ENCODE measurements at places on chromosomes 4 and X.

- DNase-seq, result no peak
Measured at GRCh38 chr4:99536271-99536670, 25.4 kb downstream of the C4orf17 start.

- no peak for DNase-seq
Measured at GRCh38 chrX:147476008-147476407, 435.7 kb upstream of the FMR1 start.

DNA sequence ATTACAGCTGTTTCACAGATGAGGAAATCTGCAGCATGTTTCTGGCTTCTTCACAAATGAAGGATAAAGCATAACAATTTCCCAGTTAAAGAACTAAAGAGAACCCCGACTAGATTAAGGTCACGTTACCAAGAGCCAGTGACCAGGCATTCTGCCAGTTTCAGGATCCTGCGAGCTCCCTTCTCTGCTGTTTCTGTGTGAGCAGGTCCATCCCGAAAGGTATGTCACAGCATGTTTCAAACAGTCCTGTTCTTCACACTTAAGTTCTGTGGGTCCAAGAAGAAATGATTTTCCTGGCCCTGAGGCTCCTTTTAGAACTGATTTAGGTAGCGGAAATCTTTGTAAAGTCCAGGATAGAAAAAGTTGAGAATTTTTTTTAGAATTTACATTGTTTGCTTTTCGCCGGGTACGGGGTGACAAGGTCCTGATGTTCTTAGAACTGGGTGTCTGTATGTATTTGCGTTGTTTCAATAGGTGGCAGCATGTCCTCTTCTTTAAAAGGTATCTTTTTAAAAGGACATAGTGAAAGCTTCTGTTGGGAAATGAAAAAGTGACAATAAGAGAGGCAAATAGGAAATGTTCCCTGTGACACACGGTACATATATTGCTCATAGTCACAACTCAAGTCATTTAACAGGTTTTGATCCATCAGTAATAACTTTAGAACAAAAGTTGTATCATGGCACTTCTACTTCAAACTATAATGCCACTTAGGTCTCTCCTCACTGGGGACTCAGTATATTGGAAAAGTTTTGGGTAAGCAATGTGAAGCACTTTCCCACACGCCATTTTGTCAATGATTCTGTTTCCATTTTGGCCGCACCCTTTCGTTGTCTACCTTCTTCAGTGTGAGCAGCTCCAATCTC, 18.4 kb downstream of the IL21 start:
- DNase-seq, result peak; percentile 43

DNA sequence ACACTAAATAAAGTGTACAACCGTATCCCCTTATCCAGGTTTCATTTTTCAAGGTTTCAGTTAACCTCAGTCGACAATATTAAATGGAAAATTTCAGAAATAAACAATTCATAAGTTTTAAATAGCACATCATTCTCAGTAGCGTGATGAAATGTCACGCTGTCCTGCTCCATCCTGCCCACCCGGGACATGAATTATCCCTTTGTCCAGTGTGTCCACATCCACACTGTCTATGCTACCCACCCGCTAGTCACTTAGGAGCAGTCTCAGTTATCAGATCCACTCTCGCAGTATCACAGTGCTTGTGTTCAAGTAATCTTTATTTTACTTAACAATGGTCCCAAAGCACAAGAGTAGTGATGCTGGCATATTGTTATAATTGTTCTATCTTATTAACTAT, 54.7 kb downstream of the FRYL start:
- DNase-seq, result no peak

GRCh38 chrX:110171442-110171841, 146.4 kb downstream of the AMMECR1 start:
- DNase-seq, result no peak

- no peak for DNase-seq
Measured at GRCh38 chr4:23686169-23686897, 203.5 kb downstream of the PPARGC1A start.

DNA sequence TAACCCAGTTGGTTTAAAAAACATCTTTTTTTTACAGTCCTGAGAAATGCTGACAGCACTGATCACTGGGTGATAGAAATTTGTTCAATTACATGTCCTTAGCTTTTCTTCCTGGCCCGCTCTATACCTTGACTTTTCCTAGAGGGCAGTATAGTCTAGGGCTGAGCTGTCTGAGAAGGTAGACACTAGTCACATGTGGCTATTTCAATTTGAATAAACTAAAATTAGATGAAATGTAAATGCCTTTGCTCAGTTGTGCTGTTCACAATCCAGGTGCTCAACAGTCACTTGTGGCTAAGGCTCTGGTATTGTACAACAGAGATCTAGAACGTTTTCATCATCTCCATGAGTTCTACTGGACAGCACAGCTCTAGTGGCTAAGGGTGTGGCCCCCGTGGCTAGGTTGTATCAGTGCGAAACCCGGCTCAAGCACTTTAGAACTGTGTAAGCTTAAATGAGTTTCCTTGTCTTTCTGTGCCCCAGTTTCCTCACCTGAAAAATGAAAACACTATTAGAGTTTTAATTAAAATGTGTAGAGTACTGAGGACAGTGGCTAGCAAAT, 111.6 kb upstream of the WDR17 start:
- no peak for DNase-seq

GRCh38 chr4:1201851-1202525, 29.6 kb upstream of the SPON2 start:
- no peak for DNase-seq

DNA sequence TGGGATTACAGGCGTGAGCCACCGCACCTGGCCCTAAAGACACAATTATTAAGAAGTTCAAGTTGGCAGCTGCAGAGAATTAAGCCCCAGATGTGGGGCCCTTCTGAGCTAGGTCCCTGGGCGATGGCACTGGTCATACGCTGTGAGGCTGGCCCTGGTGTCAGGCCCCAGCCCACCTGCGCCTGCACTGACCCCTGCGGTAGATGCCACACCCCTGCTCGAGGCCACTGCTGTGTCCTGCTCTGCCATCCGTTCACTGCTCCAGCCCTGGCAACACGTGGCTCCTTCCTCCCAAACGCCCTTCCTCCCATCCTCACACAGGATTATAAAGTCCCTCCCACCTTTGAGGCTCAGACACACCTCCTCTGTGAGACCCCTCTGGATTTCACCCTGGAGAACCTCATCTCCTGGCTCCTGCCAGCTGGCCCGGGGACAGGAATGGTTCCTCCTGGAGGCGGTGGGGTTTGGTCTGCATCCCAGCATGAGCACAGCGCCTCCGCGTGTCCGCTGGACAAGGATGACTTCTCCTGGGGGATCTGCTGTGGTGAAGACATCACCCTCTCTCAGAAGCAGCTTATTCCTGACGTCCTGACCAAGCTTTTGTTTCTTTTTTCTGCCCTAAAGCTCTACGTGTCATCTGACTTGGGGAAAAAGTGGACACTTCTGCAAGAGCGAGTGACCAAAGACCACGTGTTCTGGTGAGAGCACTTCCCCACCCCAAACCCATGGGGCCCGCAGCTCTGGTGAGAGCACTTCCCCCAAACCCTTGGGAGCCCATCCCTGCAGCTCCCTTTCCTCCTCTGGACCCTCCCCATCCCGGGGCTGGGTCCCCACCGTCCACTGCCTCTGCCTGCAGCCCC, 219.0 kb upstream of the PSAPL1 start:
- DNase-seq, result no peak

DNA sequence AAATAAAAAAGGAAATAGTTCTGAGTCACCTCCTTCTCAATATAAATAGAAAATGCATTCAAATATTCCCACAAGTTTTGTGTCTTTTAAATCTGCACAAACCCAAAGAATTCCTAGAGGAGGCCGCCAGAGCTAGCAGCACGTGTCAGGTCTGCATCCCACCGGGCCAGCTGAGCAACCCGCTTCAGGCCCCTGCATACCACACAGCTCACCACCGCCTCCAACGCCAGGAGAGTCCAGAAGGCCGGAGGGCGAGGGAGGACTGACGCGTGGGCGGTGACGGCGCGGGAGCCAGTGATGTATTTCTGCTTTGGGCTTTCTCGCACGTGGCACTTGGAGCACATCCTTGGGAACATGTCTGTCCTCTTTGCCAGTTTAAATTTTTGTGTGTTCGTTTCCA, 61.9 kb upstream of the CLDN34 start:
- DNase-seq, result no peak

DNA sequence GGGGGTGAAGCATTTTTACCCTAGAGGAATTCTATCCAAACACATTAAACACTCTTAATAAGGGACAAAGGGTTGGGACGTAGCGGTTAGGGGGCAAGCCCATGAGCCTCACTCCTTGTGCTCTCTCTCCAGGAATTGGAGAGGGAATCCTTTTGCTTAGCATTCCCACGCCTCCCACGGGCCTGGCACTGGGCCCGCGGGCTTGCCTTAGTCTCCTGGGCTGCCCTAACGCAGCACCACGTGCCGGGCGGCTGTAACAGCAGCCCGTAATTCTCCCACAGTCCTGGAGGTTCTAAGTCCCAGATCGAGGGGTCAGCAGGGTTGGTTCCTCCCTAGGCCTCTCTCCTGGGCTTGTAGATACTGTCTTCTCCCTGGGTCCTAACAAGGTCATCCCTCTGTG, 67.5 kb downstream of the TBL1X start:
- no peak for DNase-seq

DNA sequence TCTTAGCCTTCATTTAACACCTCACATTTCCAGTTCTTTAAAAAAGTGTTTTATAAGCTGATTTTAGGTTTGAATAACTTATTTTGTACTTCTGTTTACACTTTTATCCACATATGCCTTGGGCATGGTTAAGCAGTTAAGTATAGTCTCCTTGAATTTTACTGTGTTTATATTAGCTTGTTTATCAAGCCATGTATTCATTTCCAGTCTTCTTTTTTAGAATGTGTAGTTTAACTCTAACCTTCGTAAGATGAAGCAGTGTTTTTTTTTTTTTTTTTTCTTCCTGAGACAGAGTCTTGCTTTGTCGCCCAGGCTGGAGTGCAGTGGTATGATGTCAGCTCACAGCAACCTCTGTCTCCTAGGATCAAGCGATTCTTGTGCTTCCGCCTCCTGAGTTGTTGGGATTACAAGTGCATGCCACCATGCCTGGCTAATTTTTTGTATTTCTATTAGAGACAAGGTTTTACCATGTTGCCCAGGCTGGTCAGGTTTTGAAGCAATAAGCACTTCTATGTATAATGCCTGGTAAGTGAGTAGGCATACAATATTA, 42.5 kb downstream of the BMP2K start:
- no peak for DNase-seq

DNA sequence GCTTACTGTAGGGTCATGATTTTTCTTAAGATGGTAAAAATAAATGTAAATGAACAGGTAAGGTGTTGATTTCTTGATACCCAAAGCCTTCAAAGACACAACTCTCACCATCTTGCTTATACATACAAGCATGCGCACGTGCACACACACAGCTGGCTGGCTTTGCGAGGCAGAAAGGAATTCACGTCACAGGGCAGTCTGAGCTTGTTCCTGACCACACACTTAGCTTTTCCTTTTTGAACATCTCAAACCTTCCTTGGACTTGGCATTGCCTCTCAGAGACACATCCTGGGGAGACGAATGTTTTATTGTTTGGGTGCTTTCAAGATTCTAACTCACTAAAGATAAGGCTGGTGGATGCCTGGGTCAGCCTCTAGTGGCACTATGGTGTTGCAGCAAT, 175.0 kb downstream of the NHS start:
- no peak for DNase-seq

DNA sequence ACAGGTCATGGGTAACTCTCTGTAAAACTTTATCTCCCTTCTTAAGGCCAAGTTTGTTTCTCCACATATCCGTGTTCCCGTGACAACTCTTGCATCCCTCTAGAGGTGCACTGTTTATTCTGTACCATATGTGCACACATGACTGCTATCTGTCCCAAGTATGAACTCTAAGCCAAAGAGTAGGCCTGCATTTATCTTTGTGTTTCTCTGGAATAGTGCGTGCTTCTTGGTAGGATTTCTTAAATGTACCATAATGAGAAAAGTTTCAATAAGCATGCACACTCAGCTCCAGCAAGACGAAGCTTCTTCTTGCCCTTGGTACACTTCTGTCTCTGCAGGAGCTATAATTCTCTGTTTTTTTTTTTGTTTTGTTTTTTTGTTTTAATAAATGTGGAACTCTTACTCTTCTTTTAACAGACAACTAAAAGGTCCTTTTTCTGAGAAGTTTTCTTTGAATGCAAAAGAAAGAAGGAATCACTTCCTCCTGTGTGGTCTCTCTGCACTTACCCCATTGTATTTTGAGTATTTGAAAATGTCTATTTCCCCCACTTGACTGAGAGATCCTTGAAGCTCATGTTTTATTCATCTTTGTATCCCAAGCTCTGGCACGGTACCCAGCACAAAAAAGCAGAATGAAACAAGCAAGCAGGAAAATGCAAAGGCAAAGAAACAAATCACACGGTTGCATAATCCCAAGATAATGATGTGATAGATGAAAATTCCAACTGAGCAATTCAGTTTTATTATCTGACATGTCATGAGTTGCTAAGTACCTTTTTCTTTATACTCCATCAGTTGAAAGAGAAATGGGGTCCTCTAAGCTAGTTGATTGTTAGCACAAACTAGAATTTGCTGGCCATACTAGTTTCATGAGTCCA, 521.9 kb upstream of the BOD1L1 start:
- DNase-seq, result no peak

DNA sequence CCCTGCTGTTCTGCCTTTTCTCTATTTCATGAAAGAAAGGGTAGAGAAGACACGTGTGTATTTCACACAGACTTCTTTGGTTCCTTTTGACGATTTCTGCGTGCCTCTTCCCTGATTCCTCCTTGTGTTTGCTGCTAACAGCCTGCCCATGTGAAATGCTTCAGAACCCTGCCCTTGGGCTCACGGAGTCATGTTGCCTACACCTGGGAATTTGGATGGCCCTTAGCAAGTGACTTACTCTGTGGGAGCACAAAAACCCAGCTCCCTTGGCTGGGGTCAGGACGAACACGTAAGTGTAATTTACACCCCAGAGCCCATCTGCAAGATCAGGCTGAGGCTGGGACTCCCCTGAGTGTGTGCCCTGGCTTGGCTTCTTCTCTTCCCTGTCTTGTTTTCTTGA, 220.3 kb upstream of the BCOR start:
- no peak for DNase-seq

DNA sequence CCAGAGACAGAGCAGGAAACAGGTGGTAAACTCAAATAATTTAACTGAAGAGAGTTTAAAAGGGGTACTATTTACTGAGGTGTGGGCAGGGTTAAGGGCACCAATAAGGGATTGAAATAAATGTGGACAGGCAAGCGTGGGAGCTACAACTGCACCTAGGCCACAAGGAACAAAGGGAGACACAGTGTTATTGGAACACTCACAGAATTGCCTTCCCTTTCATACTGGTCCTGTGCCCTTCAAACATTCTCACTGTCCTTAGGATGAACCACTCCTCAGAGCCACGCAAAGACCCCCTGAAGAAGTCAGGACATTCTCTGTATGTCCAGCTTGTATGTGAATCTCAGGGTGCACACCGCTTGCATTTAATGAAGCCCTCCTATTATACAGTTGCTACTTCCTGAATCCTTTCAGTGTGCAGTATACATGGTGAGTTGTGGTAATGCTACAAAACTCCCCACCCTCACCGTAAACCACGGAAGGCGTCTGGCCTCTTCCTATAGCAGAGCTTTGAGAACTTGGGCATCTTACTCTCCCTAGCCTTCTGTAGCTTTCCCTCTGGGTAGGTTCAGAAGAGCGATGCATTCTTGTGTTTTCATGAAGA, 9.6 kb upstream of the MRPL1 start:
- no peak for DNase-seq
